WTC11 (cell line): ENCODE measurements at places on chromosomes 7 and 10.

DNA sequence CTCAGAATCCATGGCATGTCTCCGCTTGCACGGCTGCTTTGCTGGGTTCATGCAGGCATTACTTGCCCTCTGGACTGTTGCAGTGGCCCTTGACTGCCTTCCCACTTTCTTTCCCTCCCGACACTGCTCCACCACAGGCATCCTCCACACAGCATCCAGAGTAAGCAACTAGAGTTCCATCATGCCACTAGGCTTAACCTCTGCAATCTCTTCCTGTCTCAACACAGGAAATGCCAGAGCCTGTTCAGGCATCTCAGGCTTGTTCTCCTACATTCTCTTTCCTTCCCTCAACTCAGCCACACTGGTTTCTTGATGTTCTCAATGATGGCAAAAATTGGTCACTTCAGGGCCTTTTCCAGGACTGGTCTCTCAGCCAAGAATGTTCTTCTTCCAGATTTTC, 284.5 kb upstream of the KLF6 start:
- DNase-seq = no peak

DNA sequence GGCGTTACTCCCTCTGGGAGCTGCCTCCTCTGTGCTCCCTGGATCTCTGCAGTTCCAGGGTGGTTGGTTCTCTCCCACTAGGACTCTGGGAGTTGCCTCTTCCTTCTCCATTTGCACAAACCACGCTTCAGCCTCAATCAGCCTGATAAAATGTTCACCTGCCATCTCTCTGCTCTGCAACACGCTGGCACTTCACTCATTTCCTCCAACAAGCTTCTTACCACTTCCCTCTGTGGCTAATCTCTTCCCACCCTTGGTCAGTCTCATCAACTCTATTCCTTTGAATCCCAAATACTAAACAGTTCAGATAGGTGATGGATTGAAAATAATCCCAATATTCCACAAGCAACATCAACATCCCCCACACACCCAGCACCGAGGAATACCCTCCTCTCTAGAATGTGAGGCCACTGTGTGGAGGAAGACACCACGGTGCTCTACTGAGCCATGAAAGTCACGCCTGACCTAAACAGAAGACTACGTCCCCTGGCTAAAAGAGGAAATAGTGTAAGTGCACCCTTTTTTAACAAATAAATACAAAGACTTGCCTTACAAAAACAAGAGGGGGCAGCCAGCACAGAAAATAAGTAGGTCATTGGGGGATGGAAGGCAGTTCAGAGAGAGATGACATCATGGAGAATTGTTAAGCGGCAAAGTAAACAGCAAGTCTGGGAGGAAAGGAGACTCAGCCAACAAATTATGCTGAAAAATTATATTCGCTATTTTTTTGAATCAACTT, 1.9 kb upstream of the FAM170B start:
- DNase-seq = no peak

DNA sequence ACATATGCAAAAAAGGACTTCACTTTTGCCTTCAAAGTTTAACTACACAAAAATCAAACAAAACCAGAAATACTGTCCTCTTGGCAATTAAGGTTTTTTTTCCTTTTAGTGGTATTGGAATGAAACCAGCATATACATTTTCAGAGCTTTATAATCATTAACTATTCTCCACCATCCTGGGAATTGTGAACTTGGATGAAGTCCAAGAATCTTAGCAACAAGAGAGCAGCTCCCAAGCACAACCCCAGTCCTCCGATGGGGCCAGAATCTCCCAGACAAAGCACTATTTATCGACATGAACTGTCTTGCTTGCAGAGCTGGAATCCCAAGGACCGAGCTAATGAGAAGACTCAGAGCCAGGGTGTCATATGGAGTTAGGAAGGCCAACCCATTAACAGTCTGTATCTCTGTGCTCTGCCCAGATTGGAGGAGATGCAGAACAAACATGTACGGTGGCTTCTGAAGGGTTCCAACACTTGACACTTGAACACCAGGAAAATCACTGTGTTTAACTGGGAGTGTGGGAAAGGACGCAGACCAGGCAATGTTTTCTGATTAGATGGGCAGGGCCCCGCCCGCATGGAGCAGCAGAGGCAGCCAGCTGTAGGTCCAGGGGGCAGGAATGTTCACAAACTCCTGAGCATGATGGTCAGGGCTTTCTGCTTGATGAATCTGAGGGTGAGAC, 35.5 kb downstream of the PPP1R3C start:
- DNase-seq = no peak

- no peak for DNase-seq
These were observed 146.0 kb downstream of the NRG3 start for GRCh38 chr10:82020999-82021398.

DNA sequence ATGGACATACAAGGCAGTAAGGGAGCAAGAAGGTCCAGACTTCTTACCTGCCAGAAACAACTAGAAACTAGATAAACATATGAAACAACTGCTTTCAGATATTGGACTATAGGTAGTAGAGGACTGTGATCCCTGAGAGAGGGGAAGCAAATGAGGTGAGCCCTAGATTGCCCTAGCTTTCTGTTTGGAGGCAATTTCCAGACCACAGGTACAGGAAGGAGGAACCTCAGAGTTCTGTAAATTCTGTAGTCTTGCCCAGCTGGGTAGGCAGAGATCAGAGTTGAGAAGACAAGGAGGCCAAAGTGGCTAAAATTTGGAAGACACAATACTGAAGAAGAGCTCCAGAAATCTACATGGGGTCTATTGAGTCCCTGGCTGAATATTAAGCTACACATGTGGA, 21.0 kb downstream of the CDK6 start:
- no peak for DNase-seq

DNA sequence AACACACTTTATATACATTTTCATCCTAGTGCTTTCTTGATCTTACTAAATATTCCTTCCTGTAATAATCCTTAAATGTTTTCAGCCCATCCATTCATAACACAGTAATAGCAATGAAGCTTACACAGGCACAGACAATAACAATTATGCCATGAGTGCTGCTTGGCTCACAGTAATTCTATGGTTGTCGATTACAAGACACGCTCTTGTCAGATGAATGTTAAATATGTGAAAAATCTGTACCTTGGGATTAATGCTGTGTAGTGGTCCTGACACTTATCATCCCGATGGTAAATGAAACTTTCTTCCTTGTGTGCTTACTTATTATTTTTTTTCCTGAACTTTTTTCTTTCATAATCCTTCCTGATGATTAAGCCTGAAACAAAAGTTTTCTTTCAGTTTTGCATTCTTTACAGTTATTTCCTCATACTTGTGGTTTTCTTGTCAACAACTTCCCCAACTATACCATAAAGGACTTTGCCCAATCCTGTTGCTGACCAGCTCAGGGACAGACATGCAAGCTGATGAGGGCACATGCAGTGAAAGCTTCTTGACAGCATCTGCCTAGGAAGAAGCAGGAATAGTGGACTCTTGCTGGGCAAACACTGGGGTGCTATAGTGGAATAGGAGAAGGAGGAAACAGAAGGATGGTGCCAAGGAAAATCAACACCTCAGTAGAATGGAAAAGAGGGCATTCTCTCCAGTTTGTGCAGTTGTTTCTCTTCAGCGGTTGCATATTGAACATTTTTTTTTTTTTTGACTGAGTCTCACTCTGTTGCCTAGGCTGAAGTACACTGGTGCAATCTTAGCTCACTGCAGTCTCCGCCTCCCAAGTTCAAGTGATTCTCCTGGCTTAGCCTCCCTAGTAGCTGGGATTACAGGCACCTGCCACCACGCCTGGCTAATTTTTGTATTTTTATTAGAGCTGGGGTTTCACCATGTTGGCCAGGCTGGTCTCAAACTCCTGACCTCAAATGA, 6.7 kb upstream of the MGAM2 start:
- no peak for DNase-seq
